ENCODE measurements at places on chromosomes 7 and 10.

GRCh38 chr10:103679096-103679790 is 176.1 kb downstream of the SH3PXD2A start:
- DNase-seq: no peak

- DNase-seq: no peak
Measured at GRCh38 chr7:4067476-4067760, 614.7 kb upstream of the FOXK1 start.

DNA sequence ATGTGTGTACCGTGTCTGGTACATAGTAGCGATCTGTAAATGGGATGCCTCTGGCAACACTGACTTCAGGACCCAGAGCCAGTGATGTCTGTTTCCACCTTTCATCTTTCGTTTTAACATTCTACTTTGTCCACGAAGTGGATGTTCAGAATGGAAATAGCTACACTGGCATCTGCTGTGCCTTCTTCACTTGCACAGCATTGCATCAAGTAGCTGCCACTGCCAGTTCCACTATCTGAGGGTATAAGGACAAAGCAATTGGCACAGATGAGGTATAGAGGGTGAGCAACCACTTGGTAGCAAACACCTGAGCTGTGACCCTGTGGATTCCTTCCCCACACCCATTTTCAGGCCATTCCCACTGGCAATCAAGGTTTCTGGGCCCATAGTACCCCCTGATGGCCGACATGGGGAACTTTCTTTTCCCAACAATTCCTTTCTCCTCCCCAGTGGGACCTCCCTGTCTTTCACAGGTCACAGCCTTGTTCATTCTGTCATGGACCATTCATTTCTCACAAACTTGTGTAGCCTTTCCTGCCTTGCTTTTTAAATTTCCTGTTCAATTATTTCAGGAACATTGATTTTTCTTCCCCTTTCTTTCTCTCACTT is 4.0 kb downstream of the ITGA8 start:
- no peak for DNase-seq

GRCh38 chr10:107362306-107362705 is 197.8 kb upstream of the SORCS1 start:
- DNase-seq: no peak

DNA sequence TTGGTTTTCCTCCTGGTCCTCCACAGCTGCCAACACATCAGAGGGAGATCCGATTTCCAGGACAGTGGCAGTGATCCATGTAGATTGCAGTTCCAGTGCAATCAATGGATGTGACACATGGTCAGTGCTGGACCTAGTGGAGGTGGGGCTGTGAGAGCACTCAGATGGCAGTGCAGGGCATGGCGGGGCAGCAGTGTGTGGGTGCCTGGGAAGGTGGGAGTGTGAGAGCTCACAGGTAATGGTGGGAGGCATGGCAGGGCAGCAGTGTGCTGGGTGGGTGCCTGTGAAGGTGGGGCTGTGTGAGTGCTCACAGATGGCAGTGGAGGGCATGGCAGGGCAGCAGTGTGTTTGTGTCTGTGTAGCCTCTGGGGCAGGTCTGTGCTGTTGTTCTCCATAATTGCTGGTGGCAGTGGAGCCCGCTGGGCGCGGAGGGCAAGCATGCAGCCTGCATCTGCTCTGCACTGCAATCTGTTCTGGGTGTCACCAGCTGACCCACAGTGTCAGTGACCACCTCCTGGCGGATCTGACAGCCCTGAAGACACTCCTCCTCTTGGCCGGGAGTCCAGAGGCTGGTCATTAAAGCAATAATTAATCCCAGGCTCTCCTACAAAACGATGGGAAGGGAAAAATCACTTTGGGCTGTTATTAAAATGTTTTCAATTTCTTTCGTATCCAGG is 8.6 kb upstream of the ADARB2 start:
- no peak for DNase-seq

- no peak for DNase-seq
Measured at GRCh38 chr7:29285444-29285793, 90.8 kb downstream of the CHN2 start.

- no peak for DNase-seq
Measured at GRCh38 chr10:60246382-60246781, 143.3 kb downstream of the ANK3 start.

GRCh38 chr7:137611606-137612005 is 235.2 kb downstream of the DGKI start:
- no peak for DNase-seq

DNA sequence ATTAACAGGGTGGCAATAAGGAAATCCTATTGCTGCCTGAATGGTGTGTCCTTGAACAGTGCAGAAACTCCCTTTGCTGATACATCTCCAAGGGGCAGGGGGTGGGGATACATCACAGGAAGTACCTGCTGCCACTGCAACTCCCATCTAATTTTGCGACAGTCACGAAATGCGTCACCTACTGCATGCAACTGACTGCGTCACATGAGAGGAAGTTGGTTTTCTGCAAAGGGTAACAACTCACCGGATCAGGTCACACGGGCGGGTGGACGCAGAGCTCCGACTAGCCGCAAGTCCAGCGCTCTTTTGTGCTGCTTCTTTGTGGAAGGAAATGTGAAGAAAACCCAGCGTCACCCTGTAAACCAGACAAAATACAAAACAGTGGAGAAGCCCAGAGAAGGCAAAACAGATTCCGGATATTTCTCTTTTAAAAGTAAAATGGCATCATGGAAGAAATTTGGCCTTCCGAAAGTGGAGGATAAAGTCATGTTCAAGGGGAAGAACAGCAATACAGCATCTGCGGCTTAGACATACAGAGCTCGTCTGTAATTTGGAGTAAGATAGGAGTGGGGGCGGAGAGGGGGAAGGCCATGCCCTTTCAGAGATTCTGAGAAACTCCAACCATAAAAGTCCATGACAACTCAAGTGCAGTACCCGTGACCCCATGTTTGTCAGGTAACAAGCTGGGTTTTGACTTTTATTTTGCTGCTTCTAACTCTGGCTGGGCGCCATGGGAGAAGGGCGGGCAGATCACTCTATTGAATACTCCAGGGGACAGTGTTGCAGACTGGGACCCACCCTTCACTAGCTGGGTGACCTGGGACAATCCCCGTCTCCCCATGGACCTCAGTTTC is 32.3 kb upstream of the PLEKHS1 start:
- no peak for DNase-seq

GRCh38 chr10:103544657-103545310 is 51.3 kb downstream of the NEURL1 start:
- DNase-seq: no peak

- DNase-seq: no peak
Measured at GRCh38 chr7:97018126-97018601, 6.5 kb downstream of the DLX5 start.

- DNase-seq: no peak
Measured at GRCh38 chr7:43906331-43907010, at the start of gene URGCP. TSS of gene URGCP (minus strand) at chr7:43906596. CDS start at chr7:43906575, 21 bp downstream.

DNA sequence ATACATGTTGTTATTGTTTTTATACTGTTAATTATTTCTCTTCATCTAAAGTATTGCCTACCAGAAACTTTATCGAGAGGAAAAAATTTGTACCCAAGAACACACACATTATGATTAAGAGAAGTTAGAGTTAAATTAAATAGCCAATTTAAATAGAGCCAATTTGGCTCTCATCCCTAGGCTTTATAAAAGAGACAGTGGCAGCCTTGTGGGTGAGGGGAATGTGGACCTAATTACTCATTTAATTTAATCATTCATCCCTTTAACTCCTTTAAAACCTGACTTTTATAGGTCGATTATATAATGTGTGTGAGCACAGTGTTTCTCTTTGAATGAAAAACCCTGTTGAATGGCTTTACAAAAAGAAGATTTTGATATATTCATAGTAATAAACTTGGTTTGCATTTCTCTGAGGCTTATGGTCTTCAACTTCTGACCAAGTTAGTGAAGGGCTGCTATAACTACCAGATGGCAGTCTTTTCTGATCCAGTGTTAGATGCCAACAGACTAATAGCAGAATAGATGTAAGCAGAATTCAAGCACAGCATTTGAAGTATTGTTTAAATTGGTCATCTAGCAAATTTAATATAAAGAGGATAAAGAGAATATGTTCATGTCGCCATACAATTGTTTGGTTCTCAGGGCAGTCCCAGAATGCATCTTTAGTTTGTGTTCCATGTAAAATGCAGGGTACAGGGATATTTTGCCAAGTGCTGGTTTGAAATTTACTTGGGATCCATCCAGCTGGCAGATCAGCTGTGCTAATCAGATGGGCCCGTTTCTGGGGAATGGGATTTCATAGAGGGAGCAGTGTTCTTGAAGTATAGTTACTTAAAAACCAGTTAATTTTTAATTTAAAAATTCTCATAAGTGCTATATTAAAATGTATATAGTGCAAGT is 25.3 kb downstream of the ADD3 start:
- no peak for DNase-seq

- DNase-seq: peak; percentile 2
Measured at GRCh38 chr10:10831085-10831484, 186.6 kb upstream of the CELF2 start.

DNA sequence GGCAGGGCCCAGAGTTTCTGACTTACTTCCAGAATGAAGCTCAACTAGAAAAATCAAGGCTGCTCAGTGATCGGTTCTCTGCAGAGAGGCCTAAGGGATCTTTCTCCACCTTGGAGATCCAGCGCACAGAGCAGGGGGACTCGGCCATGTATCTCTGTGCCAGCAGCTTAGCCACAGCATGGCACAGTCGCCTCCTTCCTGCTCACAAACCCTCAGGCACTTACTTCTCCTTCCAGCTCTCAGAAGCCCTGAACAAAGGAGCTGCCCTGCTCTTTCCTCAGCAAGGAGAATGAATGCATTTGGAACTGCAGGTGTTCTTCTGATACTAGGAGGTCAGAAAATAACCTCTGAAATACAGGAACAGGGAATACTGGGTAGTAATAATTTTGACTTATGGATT is 219.7 kb upstream of the PRSS1 start:
- DNase-seq: no peak

Data from SW 1271 (cell line).